Hepatocyte (in vitro differentiated cells): ENCODE measurements at places on chromosomes 4 and X.

DNA sequence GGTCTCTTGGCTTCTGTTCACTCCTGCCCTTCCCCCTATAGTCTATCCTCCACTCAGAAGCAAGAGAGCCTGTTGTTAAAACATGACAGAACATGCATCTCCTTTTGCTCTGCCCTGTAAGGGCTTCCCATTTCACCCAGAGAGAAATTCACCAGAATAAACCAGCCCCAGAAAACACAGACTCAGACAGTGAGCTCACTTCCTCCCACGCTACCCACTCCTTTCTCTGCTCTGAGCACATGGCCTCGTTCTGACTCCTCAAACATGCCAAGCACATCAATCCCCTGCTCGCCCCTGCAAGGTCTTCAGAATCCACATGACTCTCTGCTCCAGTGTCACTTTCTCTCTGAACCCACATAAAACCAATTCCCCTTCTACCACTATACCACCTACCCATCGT, 50.4 kb downstream of the MID1 start:
- no peak for DNase-seq

DNA sequence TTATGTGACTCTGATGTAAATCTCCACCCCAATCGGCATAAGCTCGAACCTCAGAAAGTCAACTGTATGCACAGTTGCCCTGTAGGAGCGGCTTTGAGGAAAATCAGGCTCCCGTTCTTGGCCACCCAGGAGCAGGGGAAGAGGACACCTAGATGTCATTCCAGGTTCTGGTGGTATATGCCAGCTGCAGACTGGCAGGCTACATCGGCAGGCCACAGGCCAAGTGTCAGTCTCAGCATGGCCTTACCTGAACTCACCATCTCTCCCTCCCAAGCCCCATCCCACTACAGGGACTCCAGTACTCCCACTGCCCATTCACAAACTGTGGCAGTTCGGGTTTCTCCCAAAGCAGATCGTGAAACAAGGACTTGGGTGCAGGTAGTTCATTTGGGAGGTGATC, 428.1 kb downstream of the BCOR start:
- DNase-seq = no peak

GRCh38 chr4:6788123-6788522, 5.6 kb downstream of the KIAA0232 start:
- DNase-seq = no peak

DNA sequence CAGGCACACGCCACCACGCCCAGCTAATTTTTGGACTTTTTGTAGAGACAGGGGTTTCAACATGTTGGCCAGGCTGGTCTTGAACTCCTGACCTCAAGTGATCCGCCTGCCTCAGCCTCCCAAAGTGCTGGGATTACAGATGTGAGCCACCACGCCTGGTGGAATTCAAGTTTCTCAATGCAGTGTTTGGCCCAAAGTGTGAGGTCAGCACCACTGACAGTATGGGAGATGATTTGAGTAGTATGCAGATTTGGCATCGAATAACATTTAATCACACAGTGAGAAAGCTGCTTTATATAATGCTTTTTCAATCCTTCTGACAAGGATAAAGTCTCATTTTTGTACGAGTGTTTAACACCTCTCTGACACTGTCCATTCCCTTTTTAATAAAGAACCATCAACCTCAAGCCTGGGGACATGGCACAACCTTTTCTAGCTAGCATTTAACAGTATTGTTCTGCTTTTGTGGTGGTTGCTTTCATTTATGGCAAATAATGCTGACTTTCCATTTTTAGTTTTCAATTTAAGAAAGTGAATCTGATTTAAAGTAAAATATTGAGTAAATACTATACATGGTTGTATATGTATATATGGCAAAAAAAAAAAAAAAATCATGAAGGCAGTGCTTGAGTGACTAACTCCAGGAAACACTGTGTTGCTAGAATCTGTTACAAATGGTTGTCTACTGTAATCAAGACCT, 4.3 kb upstream of the NSUN7 start:
- DNase-seq = no peak

DNA sequence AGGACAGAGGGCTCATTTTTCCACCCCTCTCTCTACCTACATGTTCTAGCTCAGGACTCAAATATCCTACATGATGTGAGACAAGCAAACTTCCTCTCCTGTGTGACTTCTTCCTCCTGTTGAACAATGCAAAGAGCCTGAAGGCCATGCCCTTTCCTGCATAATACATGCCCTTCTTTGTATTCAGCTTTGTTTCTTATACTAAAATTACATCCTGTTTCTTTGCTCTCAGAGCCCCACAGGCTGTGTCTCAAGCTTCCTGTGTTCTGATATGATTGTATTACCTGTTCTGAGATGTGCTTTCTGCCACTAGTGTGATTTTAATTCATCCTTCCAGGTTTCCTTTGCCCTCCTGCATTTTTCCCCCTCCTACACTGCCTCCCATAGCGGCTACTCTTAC, 166.4 kb upstream of the AFF2 start:
- DNase-seq = no peak

DNA sequence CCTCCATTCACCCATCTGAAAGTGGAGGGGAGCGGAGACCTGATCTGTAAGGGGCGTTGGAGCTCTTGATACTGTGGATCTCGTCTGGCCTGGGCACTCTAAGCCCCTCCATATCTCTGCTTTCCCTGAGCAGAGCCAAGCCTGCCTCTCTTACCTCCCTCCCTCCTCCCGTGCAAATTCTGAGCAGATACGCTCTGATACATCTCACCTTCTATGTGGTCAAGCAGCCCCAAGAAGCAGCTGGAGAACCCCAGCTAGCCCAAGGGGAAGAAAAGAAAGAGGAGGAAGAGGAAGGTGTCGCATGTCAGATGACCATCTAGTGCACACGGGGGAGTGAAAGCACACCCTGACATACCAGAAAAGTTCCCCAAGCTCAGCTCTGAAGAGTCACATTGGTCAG, 1.9 kb upstream of the DGAT2L6 start:
- DNase-seq = no peak

GRCh38 chr4:7189066-7189465, 3.3 kb upstream of the SORCS2 start:
- DNase-seq = no peak

DNA sequence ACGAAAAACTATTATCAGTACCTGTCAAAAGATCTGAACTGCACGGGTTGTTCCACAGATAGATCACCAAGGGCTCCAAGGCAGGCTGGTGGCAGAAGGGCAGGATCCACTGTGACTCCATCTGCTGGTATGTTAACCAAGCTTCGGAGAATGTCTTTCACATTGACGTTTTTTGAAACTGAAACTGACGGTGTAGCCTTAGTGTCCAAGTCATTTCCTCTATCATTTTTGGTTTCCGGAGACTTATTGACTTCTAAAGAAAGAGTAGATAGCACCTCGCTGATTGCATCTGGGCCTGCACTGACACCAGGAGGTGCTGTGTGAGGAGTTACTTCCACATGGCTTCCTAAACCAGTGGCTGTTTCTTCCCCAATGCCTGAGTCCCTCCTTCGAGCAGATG, 186.9 kb downstream of the LRBA start:
- DNase-seq = no peak

DNA sequence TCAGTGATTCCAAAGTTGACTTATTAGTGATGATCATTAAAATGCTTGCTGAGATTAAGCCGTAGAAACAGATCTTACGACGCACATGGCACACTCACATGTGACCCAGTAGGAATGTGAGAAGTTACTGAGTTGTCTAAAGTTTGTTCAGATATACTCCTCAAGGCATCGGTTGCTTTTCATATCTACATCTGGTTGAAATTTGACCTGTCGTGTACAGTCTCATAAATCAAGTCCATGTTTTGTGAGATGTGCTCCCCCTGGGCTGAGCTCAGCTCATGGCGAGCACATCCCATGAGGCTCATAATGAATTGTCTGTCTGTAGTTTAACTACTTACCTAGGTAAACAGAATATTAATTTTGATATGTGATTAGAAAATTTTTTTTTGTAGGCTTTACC, 67.0 kb downstream of the TNIP2 start:
- no peak for DNase-seq

GRCh38 chrX:132219343-132219768, at the start of gene RAP2C:
RAP2C (minus strand) TSS chrX:132219447; CDS start chrX:132217268, 2,179 bp downstream.
- DNase-seq = peak; percentile 83
